ENCODE measurements at places on chromosomes 4 and X.

- DNase-seq, result no peak
These were observed 2.0 kb upstream of the USO1 start for GRCh38 chr4:75722417-75722816.

DNA sequence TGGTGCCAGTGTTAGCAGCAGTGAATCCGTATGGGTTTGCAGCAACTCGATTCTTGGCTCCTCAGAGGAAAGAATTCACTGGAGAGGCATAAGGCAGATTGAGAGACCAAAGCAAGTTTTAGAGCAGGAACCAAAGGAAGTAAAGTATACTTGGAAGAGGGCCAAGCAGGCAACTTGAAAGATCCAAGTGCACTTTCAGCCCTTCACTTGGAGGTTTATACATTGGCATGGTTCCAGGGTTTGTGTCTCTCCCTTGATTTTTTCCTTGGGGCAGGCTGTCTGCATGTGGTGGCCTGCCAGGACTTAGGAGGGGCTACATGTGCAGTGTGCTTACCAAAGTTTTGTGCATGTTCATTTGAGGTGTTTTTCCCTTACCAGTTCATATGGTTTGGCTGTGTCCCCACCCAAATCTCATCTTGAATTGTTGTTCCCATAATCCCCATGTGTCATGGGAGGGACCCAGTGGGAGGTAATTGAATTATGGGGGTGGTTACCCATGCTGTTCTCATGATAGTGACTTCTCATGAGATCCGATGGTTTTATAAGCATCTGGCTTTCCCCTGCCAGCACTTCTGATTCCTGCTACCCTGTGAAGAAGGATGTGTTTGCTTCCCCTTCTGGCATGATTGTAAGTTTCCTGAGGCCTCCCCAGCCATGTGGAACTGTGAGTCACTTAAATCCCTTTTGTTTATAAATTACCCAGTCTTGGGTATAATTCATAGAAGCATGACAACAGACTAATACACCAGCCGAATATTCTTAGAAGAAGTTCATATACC lies 86.2 kb upstream of the TSPAN5 start:
- no peak for DNase-seq

GRCh38 chr4:184446132-184446658 lies 28.2 kb downstream of the IRF2 start:
- DNase-seq, result no peak

- no peak for DNase-seq
These were observed 100.7 kb upstream of the MAMLD1 start for GRCh38 chrX:150262456-150262855.

GRCh38 chr4:1411436-1412375 lies 5.5 kb upstream of the NKX1-1 start:
- DNase-seq, result no peak

DNA sequence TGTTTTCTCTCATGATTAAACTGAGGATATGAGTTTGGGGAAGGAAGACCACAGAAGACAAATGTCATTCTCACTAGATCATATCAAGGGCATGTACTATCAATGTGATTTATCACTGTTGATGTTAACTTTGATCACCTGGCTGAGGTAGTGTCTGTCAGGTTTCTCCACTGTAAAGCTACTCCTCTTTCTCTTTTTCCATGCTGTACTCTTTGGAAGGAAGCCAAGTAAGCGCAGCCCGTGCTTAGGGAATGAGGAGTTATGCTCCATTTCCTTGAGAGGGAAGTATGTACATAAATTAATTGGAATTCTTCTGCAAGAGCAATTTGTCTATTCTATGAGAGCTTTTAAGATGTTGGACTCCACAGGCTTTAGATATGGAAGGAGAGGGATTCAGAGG lies 4.0 kb upstream of the KANTR start:
- no peak for DNase-seq

GRCh38 chrX:133405498-133406185 lies 9.6 kb downstream of the GPC4 start:
- DNase-seq, result no peak

- no peak for DNase-seq
These were observed 98.3 kb upstream of the MAOA start for GRCh38 chrX:43557792-43558191.

DNA sequence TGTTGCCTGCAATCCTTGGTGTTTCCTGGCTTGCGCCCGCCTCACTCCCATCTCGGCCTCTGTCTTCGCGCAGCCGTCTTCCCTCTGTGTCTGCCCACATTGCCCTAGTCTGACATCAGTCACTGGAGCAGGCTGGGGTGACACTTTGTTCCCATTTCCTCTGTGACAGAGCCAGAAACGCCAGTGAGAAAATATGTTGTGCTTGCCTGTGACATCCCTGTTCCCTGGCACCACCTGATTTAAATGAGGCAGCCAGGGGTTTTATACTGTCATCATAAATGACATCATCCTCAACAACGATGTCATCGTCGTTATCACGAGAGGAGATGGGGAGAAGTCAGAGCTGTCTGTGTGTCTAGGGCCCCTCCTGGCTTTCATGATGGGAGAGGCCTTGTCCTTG lies 29.1 kb downstream of the ZNF185 start:
- DNase-seq, result no peak

- no peak for DNase-seq
These were observed at the start of gene STK32B for GRCh38 chr4:5051278-5052203. Gene STK32B (plus strand): TSS chr4:5051480.

DNA sequence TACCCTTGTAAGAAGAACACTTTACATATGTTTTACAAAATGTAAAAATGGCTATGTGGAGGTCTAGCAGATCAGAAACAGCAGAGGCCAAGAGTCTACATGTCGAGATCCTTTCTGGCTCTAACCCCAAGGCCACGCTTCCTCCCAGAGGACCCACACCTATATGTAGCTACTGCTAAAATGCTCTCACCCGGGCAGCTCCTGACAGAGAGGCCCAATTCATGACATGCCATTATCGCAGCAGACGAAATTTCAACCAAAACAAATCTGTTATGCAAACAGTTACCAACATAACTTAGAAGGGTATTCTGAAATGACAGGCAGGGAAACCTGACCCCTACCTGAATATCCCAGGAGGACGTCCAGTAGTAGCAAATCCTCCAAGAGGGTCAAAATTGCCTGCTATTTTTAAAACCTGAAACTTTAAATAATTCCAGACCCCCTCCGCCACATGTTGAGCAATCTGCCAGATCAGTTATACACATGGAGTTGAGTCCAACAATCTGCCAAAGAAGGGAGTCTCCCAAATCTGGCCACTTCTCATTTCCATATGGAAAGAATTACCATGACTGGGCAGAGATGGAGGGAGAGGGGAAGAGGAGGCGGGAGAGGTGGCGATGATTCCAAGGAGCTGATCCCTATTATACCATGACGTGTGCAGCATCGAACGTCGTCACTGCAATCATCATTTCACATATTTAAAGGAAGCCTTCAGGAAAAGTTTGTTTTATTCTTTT lies 192.9 kb upstream of the TBL1X start:
- no peak for DNase-seq

DNA sequence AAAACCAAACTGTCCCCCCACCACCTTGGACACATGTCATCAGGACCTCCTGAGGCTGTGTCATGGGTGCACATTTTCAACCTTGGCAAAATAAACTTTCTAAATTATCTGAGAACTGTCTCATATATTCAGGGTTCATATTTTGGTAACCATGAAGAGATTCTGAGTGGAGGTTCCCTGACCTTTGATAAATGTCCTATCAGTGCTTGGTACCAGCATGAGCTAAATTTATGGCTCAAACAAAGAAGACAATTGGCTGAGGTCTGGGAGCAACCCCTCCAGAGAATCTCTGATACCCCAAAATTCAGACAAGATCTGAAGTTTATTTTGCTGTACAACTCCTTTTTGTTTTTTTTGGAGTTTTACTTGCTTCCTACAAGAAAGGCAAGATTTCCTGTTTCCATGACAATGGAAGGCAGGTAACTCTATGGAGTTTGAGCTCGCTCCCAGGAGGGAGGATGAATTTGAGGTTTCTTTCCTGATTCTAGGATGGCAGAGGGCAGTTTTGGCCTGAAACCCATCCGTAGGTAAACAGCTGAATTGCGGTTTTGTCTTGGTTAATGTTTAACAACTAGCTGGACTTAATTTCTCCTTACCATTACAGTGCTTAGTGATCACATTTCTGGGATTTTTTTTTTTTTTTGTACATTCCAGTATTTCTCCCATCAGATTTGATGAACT lies 14.5 kb downstream of the UGT2B15 start:
- DNase-seq, result no peak

DNA sequence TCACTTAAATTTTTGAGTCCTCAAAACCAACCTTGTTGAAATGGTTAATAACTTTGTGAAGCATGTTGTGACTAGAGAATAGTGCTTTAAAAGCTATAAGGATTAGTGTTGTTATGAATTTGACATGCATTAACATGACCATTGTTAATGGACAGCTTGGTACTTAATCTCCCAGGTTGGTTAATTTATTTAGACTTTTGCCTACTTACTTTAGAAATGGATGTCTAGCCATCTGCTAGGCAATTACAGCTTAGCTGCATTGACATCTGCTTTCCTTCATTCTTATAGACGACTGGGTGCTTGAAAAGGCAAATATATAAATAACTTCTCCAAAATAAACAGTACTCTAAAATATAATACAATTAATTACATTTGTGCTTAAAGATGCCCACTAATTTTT lies 368.0 kb downstream of the CCSER1 start:
- DNase-seq, result no peak

DNA sequence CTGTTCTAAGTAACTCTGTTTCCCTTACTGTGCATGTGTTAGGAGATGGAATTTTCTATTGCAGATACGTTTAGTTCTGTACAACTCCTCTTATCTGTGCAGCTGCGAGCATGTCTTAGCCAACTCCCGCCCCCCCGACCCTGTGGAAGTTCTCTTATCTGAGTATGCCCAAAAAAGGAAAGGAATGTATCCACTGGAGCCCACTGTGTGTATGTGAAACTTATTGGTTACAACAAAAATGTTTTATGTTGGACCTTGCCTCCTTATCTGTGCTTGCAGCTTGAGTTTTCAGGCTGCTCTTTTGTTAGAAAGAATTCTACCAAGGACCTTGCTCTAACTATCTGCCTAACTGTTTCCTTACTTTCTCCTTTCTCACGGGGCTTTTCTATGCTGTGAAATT lies 24.2 kb upstream of the DCAF8L2 start:
- no peak for DNase-seq

GRCh38 chr4:152109531-152110509 lies 349.0 kb upstream of the GATB start:
- DNase-seq, result no peak

DNA sequence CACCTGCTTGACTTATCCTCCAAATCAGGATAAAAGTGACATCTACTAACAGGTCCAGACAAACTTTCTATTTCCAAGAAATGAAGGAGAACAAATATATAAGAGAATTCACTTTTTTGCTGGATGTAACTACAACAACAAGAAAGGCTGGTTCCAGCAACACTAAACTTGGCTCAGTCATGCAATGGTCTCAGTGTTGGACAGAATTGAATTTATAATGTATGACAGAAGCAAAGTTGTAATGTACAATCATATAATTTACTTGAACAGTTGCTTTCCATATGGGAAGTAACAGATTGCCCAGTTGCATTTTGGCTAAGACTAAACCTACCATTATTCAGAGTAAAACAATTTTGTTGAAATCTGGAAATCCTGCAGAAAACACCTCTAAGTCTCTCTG lies 183.3 kb upstream of the INTU start:
- DNase-seq, result no peak

GRCh38 chrX:9327747-9328145 lies 137.1 kb upstream of the TBL1X start:
- DNase-seq, result no peak

- no peak for DNase-seq
These were observed 1.4 kb upstream of the STBD1 start for GRCh38 chr4:76305033-76305687.

GRCh38 chrX:119093991-119094735 lies 21.4 kb downstream of the CT47C1 start:
- no peak for DNase-seq

- no peak for DNase-seq
These were observed 95.4 kb downstream of the ARHGAP24 start for GRCh38 chr4:85570388-85570787.

- DNase-seq, result no peak
These were observed 24.4 kb upstream of the PLA2G12A start for GRCh38 chr4:109754093-109754857.

All from NCI-H187 treated with DMSO at 0.1 percent for 48 hours (cell line).